ENCODE measurements at places on chromosomes 7 and 10. TPM values are rescaled to one million over a fixed set of nuclear protein-coding genes. Genes with fewer than 3 reads are reported as not detected.

The EFCAB10 gene
- not detected for total RNA-seq

The SUFU gene
- 12.5 TPM for total RNA-seq

The RBP4 gene
- total RNA-seq, result not detected

The TDRD1 gene
- total RNA-seq, result 0.11 TPM

The PNLIP gene
- not detected for total RNA-seq

The ACTR3C gene
- 45.0 TPM for total RNA-seq

The PTN gene
- total RNA-seq, result 4.4 TPM

The GTPBP10 gene
- total RNA-seq, result 26.3 TPM

The LZTS2 gene
- total RNA-seq, result 140 TPM

The HEPACAM2 gene
- total RNA-seq, result 0.23 TPM

The WNT8B gene
- 0.55 TPM for total RNA-seq

The GATA3 gene
- total RNA-seq, result 7.7 TPM

The TCERG1L gene
- 0.32 TPM for total RNA-seq

The CLEC5A gene
- total RNA-seq, result 3.4 TPM

The ZNF804B gene
- total RNA-seq, result 0.06 TPM

The RBM20 gene
- 0.11 TPM for total RNA-seq

The PLPP4 gene
- 1.4 TPM for total RNA-seq

The LIPF gene
- not detected for total RNA-seq

The LRMDA gene
- total RNA-seq, result 71.3 TPM

The NUTM2A gene
- 2.6 TPM for total RNA-seq

The CTAGE4 gene
- 0.23 TPM for total RNA-seq

The CPA2 gene
- not detected for total RNA-seq

The COL1A2 gene
- total RNA-seq, result 164 TPM

The VPS41 gene
- 90.8 TPM for total RNA-seq

Measured in adrenal gland (tissue), 19 donors.